NCI-H1436 treated with DMSO at 0.1 percent for 48 hours (cell line): ENCODE measurements at places on chromosomes 11 and 22.

DNA sequence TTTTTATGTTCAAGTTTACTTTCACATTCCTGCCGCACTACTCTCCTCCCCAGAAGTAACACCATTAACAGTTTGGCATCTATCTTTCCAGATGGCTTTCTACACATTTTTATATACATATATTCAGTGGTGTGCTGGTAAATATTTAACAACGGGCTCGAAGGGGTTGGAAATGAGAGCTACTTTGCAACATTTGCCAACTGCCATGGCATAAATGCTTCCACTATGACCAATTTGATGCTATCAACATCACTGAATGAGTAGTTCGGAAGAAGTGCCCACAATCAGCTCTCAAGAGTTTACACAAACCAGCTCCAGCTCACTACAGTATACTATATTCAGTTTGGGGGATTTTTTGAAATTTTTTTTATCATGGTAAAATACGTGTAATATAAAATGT is 55.2 kb downstream of the RELT start:
- DNase-seq, result no peak

DNA sequence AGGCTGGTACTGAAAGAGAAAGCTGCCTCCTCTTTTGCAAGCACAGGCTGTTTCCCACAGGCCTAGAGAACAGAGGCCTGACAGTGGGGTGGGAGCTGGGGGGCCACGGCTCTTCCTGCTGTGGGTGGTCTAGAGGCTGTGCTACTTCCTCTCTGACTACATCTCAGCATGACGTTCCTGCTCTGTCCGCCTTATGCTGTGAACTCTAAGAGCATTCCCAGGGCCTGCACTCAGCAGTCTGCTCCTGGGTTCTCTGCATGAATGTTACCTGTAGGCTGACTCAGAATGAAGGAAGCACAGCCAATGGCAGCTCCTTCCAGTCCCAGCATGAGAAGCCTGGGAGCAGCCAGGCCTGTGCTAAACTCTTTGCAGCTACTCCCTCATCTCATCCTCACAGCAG is 534.3 kb downstream of the NTM start:
- DNase-seq, result no peak

DNA sequence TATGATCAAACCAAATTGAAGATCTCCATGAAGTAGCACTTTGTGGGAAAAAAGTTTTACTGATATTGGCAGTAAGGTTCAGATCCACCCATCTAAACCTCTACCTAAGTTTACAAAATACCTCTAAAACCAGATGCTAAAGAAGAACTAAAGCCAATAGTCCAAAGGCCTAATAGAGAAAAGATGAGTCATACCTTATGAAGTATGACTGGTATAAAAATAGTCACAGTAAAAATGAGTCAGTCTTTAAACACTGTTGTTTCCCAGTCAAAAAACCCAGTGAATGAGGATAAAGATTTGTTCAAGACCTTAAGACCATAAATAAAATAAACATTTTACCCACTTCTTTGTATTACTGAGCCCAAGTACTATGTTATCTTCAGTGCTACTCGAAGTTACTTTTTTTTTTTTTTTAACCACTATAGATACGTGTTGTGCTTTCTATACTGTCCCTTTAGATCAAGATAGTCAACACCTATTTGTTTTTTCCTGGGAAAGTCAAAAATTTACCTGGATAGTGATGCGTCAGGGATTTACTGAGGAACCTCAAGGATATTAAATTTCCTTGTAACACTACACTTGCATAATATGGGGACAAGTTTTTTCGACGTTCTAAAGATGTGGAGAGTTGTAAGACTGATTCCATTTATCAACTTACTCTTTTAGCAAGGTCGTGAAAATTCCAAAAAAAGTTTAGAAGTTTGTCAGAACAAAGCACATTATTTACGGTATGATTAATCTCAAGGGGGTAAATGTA is 87.3 kb downstream of the CCDC73 start:
- no peak for DNase-seq

- DNase-seq, result no peak
Measured at GRCh38 chr22:37370306-37370979, 56.8 kb downstream of the ELFN2 start.

DNA sequence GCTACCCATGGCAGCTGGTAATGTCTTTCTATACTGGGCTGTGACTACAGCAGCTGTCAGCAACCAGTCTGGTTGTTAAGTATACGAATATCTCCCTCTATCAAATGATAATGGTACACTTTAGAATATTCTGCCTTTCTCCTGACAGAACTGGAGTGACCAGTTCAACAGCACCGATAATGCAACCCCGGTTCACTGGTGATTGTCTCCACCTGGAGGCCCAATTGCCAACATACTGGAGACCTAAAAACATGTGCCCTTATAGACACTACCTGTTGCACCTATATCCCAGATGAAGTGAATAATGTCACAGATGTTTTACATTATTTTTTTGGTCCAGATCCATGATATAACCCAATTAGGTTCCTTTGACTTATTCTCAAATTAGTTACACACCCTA is 21.1 kb downstream of the OR5P2 start:
- no peak for DNase-seq

GRCh38 chr11:706439-706956 is 467 bp downstream of the EPS8L2 start:
- DNase-seq, result no peak

- peak; percentile 31 for DNase-seq
Measured at GRCh38 chr11:47914743-47915142, 65.6 kb upstream of the PTPRJ start.

DNA sequence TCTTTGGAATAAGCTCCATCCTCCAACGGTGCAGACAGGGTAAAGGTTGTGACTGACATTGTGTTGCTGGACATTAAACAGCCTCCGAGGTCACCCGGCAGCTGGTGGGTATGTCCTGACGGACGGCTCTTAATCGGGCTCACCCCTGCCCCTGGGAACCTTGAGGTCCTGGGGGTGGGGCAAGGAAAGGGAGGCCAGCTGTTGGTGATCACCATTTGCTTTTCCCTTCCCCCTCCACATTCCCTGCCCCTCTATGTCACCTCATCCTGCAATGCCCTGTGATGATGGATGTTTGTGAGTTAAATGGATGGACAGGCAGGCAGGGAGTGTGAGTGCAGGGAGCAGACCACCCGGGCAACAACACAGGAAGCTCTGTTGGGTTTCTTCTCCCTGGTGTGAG is 26.3 kb downstream of the APLNR start:
- DNase-seq, result no peak
